ENCODE measurements at places on chromosomes 3 and 15.
A peak's percentile ranks its signal among the peaks of the same experiment; 100 is the strongest.

GRCh38 chr3:64167351-64167750, 57.9 kb downstream of the PRICKLE2 start:
- DNase-seq: no peak

DNA sequence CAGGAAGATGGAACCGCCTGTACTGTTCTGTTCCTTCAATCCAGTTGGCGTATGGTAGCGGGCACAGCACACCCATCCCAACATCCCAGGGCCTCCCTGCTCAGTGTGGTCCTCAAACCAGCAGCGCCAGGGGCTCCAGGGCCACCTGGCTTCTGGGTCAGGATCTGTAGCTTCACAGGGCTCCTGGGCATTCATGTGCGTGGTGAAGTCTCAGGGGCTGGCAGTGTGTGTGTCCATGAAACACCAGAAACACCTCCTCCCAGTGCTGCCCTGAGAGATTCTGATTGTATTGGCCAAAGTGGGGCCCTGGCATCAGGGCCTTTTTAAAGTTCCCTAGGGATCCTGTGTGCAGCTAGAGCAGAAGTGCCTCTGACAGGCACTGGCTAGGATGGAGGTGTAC, 42.1 kb downstream of the ABTB1 start:
- no peak for DNase-seq

GRCh38 chr3:138125548-138126221, 6.5 kb downstream of the A4GNT start:
- no peak for DNase-seq

DNA sequence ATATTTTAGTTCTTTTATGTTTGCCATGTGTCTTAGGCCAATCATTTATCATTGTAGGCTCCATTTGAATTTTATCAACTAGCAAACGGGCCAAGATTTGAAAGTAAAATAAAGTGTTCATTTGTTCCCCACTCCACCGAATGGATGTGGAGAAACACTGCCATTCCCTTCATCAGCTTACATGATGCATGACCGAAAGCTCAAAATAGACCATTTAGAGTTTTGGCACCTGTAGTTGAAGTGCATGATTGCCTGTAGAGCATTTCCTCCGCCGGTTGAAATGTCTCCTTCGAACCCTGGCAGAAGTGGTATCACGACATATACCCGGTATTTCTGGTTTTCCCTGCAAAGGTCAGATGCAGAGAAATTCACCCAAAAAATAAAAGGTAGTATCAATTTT, 165.6 kb downstream of the PLD1 start:
- no peak for DNase-seq

GRCh38 chr3:159634483-159634882, 354.2 kb upstream of the IL12A start:
- DNase-seq: no peak

GRCh38 chr15:53209396-53210042, 419.4 kb upstream of the ONECUT1 start:
- DNase-seq: no peak

DNA sequence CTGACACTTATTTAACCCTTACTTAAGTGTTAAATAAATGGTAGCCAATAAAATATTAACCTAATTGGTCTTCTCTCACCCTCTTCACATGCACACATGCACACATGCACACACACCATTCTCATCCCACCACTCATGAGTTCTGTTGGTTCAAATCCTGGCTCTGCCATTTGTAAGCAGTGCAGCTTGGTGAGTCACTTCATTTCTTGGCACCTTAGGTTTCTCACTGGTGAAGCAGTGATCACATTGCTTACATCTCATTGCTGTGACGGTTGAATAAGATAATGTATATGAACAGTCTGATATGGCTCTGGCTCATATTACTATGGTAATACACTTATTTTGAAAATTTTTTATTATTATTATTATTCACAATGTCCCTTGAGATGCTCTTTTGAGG, 33.8 kb downstream of the RIOX2 start:
- DNase-seq: no peak

GRCh38 chr3:31695280-31696008, 162.7 kb downstream of the STT3B start:
- DNase-seq: no peak

DNA sequence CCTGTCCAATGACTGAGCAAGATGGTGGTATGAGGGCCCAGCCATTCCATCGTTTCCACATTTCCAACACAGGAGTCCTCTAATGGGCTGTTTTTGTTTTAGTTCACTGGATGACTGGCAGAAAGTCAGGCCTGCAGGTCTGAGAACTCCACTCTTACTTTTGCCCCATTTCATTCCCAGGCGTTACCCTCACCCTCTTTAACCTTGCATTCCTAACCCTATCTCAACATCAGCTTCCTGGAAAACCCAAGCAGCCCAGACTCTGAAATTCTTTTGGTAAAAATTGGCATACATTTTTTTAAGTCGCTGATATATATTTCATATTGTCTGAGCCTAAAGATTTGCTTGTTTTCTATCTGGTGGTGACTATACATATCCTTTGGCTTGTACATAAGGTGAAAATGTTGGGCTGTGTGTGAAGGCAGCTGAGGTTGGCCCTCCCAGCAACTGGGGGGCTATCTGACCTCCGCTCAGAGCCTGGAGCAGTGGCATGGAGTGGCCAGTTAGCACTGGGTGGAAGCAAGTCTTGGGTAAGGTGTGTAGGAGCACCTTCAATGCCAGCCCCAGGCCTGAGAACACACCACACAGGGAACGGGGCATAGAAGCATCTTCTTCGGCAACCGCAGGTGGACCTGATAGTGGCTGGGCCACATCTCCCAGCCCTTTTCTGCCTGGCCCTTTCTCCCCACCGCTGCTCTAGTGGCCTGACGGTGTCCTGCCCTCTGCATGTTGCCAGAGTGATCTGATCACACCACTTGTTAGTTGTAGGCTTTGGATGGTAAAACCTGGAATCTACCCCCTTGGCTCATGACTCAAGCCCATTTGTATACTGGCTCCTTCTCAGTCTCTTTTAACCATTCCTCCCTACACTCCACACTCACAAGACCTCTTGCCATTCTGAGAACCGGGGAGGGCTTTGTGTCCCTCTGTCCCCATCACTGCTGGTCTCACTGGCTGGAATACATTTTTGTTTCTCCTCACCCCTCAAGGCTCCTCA, 50.0 kb downstream of the AMOTL2 start:
- DNase-seq: no peak

- no peak for DNase-seq
These were observed 297.7 kb downstream of the LRTM1 start for GRCh38 chr3:54630101-54630623.

DNA sequence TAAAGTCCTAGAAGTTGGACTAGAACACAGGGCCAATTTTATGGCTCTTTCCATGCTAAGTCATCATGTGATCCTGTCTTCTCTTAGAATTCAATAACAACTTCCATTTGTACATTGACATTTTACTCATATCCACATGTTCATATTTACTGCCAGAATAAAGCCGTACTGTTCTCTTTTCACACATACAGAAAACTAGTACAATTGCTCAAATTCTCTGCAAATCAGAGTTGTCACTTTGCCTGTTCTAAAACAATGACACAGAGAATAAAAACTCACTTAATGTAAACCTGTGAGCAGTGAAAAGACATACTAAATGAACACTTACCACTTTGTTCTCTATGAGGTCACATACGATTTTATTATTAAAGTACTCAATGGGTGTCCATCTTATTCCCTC, 3.5 kb downstream of the LDHAL6B start:
- DNase-seq: no peak

- DNase-seq: no peak
These were observed 21.9 kb upstream of the SLC30A4 start for GRCh38 chr15:45544266-45545023.

DNA sequence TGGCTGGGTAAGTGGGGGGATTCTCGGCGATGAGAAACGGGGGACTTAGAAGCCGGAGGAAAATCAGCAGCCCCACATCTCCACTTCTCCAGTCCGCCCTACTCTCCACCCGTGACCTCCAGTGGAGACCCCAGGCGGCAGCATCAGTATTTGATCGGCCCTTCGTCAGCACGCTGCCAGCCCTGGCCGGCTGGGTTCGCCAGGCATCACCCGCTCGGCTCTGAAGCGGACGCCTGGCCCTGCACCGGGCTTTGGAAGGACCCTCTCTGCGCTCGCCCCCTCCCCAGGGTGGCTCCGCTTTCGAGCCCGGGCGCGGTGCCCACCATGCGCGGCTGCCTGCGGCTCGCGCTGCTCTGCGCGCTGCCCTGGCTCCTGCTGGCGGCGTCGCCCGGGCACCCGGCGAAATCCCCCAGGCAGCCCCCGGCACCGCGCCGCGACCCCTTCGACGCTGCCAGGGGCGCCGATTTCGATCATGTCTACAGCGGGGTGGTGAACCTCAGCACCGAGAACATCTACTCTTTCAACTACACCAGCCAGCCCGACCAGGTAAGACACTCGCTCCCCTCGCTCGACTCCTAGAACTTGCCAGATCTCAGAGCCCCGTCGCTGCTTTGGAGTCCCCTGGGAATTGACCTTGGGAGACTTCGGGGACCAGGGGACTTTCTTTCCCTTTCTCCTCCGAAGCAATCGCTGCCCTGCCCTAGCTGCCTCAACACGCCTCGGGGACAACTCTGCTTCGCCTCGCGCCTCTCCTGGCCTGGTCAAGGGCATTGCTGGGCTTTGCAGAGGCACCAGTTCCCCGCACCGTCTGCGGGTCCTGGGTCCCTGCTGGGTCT, 561 bp downstream of the SIDT1 start:
- DNase-seq: peak; percentile 52

DNA sequence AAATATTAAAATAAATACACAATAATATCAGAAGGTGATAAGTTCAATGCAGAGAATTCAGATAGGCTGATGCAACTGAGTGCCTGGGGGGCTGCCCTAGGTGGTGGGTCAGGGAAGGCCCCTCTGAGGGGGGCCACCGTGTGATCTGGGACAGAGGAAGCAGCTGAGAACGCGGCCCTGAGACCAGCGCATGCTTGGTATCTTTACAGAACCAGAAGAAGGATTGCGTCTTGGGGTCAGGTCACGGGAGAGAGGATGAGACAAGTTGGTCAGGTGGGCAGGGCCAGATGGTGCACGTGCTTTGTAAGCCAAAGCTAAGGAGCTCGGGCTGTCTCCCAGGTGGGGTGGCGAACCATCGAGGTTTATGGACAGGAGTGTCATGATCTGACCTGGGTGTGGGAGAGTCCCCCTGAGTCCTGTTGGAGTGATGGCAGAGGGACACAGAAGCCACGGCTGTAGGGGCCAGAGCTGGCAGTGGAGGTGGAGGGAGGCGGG, 121.2 kb downstream of the ETFA start:
- DNase-seq: no peak

GRCh38 chr3:148100476-148100875, 597.2 kb upstream of the AGTR1 start:
- no peak for DNase-seq

- no peak for DNase-seq
These were observed 250.6 kb downstream of the RYR3 start for GRCh38 chr15:33561407-33561806.

DNA sequence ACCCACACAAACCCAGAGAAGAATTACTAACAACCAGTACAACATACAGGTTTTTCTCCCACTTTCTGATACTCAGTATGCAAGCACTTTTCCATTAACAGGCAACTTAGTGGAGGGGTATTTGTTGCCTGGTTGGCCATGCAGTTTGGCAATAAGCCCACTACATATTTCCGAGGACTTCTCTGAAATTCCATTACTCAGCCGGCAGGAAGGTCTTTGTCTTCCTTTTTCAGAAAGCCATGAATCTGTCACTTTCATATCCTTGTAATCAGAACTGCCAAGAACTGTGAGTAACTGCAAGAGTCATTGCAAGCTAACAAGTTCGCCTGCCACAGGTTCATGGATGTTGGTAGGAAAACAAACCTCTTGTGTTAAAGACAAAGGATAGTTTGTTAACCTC, 422.3 kb upstream of the ROBO1 start:
- DNase-seq: no peak

DNA sequence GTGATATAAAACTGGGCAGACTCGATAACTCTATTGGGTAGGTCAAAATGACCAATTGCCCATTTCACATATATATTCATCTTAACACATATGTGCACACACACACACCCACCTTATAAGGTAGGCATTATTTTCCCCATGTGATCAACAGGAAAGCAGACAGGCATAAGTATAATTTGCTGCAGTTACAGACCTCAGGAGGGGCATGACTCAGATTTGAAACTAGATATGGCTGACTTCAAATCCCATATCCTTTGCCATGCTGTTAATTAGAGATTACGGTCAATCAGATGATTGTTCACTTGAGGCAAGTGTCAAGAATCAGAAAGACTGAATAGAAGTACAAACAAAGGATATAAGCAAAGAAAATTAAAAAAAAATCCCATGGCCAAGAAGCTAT, 910.6 kb downstream of the NTRK3 start:
- no peak for DNase-seq

- DNase-seq: no peak
These were observed 128.5 kb downstream of the SERPINI1 start for GRCh38 chr3:167863811-167864551.

GRCh38 chr15:22808761-22809280, 22.4 kb downstream of the NIPA1 start:
- no peak for DNase-seq

DNA sequence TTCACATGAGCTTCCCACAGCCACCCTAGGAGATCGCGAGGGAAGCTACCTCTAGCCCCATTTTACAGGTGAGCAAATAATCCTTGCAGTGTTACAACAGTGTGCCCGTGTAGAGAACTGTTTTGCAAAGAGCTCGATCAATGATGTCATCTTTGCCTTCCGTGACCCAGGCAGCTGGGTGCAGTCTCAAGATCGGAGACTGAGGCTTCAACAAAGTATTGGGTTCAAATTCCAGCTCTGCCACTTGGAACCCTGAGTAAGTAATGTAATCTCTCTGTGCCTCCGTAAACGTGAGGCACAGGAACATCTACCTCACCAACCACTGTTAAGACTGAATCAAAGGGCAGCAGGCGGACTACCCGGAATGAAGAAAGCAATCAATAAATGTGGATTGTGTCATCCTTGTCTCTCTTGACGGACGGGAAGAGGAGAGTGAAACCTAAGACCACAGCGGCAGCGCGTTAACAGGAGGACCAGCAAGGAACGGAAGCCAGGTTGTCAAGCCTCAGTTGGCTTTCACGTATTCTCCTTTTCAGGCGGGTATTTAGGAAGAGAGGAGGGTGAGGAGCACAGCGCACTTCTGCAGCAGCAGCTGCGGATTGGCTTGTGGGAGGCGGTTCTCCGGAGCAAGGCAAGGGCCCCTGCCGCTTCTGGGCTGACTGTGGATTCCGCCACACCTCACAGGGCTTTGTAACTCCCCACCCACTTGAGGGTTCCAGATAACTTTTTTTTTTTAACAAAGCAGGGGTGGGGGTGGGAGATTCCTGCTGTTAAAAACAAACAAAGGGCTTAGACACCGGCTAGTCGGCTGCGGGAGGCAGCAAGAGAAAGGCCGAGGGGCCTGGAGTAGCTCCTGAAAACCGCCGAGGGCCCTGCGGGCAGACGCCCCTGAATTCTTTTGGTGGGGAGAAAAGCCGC, 1.5 kb upstream of the SMAD3 start:
- no peak for DNase-seq

DNA sequence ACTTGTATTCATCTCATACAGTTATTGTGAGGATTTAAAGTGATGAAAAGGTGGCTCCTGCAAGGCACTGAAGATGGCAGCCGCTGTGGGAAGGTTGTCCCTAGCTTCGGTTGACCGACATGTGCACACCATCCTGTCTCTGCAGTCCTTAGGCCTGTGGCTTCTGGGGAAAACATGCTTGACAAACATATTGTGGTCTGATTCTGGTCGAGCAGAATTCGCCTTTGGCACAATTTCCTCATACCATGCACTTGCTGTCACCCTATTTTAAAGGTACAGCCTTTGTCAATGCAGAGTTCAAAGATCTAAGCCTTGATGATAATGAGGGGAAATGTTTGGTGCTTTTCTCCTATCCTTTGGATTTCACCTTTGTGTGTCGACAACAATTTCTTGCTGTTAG, 50.9 kb downstream of the PRICKLE2 start:
- DNase-seq: no peak
